H9 (cell line): ENCODE measurements at places on chromosomes 16 and 17. TPM values are rescaled to one million over a fixed set of nuclear protein-coding genes. Genes with fewer than 3 reads are reported as not detected.

PSMD3 gene
- 174 and 177 TPM in 2 replicates for total RNA-seq

- no peak for DNase-seq
Measured at GRCh38 chr16:66553223-66553622, 847 bp downstream of the CKLF start.

DNA sequence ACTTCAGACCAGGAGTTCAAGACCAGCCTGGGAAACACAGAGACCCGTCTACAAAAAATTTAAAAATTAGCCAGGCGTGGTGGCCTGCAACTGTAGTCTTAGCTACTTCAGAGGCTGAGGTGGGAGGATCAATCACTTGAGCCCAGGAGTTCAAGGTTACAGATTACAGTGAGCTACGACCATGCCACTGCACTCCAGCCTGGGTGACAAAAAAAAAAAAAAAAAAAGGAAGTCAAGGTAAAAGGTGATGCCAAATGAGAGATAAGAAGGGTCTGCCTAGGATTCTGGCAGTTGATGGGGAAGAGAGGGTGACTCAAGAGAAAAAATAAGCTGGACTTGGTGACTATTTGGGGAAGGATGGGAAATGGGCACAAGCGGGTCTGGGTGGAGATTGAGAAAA, 32.5 kb downstream of the MYO18A start:
- no peak for DNase-seq

- peak; percentile 84 for DNase-seq
Measured at GRCh38 chr17:67602974-67603373, 114.8 kb upstream of the NOL11 start.

GRCh38 chr16:84366208-84366607, 2.1 kb upstream of the ATP2C2 start:
- no peak for DNase-seq

MAF gene
- 4.9 and 5.1 TPM in 2 replicates for total RNA-seq

DNA sequence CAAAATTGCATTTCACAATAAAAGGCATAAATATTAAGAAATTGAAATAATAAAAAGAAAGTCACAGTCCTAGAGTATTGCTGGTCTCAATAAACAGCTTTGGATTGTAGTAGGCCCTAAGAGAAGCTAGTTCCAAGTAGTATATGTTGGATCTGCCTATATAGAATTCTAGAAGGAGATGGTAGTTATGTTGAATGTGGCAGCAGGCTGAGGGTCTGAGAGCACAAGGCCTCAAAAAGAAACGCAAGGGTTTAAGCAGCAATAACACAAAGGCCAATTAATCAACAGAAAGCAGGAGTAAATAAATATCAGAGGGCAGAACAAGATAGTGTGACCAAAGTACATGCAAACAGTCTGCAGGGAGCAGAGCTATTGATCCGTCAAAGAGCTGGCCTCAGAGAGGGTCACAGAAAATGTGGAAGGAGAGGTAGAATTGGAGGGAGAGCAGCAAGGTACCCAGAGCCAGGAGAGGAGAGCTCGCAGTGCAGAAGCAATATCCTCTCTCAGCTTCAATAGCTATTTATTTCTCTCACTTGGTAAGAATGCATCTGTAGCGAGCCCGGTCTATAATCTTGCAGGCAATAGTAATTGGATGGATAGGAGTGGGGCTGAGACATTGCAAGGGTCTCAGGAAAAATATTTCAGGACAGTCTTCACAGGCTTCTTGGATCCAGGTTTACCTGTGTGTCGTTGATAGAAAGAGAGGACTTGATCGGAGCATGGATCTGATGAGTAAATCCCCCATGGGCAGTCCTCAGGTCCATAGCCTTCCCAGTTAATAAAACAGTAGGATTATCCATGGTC, 25.1 kb upstream of the MED13 start:
- DNase-seq, result no peak
